ENCODE measurements at places on chromosomes 3 and 15.

GRCh38 chr3:184496933-184497332, 64.7 kb upstream of the EPHB3 start:
- DNase-seq: no peak

DNA sequence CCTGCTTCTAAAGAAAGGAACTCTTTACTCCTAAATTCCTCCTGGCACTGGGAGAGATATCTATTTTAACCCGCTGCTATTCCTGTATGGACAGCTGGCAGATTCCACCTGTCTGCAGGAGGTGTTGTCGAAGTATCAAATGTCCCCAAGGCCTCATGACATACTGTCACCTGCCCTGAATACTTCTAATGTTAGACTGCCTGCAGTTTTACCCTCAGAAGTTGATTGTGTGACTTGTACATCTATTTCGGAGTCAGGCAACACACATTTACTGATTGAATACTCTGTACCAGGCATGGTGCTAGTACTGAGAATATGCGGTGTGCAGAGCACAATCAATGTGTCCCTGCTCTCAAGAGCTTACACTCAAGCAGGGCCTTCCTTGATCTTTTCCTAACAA, 38.6 kb downstream of the PDZRN3 start:
- DNase-seq: no peak

DNA sequence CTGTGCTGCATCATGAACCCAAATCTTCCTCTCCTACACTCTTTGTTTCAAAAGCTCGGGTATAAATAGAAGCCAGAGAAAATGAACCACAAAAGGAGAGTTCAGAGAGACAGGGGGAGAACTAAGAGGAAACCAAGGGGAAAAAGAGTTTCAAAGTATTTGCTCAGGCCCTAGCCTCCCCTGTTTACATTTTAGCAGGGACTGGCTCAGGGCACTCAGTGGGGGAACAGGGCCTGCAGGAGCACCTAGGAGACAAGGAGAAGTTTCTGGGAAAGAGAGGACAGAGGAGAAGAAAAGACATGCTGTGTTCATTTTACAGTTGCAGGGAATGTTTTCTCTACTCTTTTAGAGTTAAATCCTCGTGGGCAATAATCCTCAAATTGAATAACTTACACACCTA, 8.5 kb upstream of the IL17RD start:
- DNase-seq: no peak

DNA sequence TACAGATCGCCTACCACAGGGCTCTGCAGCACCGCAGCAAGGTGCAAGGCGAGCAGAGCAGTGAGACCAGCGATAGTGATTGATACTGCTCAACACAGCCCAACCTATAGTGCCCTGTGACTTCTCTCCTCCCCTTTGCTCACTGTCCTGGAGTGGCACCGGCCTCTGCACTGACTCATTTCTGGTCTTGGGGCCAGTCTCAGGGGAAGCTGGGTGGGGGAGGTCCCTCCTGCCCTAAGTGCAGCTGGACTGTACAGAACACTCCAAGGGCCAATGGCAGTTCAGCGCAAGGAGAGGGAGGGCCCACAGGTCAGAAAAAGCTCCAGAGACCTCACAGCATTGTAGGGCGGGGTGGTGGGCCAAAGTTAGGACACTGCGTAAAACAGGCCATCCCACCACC, 2.5 kb upstream of the OGG1 start:
- no peak for DNase-seq

- DNase-seq: no peak
Observed at GRCh38 chr3:52213901-52214300, 11.5 kb downstream of the TLR9 start.

- no peak for DNase-seq
Observed at GRCh38 chr3:169923189-169923588, 11.8 kb downstream of the SAMD7 start.

- no peak for DNase-seq
Observed at GRCh38 chr15:73923156-73923487, 3.1 kb upstream of the LOXL1 start.

DNA sequence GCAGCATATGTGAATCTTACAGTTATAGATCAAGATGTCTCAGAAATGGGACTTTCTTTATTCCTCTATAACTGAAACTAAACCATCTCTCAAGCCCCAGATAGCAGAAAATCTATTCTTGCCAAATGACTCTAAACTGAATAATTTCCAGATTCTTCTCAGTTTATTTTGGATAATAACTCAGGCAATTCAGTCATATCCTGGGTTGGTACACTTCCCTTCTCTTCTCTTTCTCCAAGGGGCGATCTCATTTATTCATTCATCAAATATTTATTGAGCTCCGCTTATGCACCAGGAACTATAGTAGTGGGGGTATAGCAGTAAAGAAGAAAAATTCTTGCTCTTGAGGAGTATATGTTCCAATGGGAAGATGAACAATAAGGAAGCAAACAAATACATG, 13.5 kb upstream of the PCOLCE2 start:
- DNase-seq: no peak

- peak; percentile 68 for DNase-seq
Observed at GRCh38 chr3:50652709-50653108, 22.0 kb upstream of the DOCK3 start.

DNA sequence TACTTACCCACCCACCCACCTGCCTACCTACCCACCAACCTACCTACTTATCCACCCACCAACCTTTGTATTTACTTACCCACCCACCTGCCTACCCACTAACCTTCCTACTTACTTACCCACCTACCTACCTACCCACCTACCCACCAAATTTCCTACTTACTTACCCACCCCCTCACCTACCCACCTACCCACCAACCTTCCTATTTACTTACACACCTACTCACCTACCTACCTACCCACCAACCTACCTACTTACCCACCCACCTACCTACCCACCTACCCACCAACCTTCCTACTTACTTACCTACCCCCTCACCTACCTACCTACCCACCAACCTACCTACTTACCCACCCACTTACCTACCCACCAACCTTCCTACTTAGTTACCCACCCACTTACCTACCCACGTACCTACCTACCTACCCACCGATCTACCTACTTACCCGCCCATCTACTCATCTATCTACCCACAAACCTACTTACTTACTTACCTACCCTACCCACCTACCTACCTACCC, 179.6 kb downstream of the USP13 start:
- no peak for DNase-seq

DNA sequence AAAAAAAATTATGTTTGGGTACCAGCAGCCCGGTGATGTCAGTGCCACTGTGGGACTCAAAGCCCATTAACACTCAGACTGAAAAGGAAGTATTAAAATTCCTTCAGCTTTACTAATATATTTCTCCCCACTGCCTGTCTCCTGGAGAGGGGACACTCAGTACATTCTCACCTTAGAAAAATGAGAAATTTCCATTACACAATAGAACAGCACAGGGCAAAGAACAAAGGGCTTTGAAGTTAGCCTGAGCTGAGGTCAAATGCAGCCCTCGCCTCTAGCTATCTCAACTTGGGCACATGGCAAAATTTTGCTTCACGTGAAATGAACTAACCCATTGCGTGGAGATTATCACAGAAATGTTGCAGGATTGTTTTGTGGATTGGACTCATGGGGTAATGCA, 80.8 kb downstream of the RARB start:
- DNase-seq: no peak
